Sigmoid colon (tissue), 7 donors: ENCODE measurements at places on chromosomes 6 and 20. TPM values are rescaled to one million over a fixed set of nuclear protein-coding genes. Genes with fewer than 3 reads are reported as not detected.

DNA sequence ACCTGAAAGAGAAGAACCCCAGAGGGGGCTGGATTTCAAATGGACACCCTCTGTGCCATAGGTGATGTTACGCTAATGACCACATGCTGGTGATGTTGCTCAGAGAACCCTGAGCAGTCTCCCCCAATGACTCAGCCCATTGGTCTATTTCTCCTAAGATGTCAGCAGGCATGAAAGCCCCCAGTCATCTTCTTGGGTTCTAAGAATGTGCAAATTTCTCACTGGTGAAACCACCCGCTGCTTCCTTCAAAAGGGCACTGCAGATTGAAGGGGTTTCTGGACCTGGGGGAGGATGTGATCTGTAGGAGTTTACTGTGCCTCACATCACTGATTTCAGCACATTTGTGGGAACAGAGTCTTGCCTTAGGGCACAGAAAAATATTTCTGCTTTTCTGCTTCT, 298.4 kb upstream of the MOCS1 start:
- no peak for DNase-seq

DNA sequence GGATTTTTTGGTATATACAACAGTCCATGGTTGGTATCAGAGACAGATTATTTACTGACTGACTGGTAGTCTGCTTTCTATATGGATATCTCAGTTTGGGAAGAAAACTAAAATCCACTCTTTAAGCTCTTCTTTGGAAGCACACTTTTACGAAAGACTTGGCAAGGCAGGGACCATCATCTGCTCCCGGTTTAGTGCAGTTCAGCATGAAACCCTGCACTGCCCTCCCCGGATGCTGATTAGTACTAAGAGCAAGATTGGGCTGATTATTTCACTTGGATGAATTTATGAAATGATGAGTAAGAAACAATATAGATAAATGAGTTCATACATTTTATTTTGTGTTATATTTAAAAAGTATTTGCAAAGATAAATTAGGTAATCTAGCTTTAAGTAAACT, 56.3 kb downstream of the RGS17 start:
- DNase-seq = no peak

DNA sequence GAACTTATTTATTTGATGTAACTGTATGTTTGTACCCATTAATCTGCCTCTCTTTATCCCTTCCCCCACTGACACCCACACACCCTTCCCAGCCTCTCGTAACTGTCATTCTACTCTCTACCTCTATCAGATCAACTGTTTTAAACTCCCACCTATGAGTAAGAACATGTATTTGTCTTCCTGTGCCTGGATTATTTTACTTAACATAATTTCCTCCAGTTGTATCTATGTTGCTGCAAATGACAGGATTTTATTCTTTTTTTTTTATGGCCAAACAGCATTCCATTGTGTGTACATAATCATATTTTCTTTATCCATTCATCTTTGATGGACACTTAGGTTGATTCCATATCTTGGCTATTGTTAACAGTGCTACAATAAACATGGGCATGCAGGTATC, 49.3 kb downstream of the PHACTR2 start:
- DNase-seq = no peak

GRCh38 chr6:1231941-1232340, 80.0 kb upstream of the FOXQ1 start:
- DNase-seq = no peak

DNA sequence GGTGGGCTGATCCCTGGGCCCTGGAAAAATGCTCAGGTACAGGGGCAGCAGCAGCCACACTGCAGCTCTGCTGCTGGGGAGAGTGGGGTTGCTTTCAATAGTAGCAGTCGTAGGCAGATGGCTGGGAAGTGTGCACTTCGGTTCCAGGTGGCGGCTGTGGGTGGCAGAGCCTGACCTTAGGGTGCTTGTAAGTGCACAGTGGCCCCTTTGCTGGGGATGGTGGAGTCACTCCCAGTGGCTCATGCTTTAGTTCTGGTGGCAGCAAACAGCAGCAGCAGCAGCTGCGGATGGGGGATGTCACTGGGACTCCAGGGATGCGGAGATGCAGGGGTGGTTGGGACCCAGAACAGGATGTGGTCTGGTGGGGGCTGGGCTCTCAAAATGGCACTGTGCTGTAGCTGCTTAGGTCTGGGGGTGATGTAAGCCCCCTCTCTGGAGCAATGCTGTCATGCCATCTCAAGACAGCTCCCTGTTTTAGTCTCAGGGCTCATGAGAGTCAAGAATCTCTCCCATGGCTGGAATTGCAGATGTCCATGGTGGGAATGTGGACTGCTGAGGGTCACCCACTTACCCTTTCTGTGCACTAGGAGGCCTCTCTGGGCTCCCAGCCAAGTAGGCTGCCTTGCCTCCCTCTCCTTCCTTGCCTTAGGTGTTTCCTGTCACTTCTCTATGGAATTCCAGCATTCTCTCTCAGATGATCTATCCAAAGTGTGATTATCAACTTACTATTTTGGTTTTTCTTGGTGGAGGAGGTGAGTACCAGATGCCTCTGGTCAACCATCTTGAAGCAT, 146.7 kb upstream of the SLC22A23 start:
- DNase-seq = no peak

DNA sequence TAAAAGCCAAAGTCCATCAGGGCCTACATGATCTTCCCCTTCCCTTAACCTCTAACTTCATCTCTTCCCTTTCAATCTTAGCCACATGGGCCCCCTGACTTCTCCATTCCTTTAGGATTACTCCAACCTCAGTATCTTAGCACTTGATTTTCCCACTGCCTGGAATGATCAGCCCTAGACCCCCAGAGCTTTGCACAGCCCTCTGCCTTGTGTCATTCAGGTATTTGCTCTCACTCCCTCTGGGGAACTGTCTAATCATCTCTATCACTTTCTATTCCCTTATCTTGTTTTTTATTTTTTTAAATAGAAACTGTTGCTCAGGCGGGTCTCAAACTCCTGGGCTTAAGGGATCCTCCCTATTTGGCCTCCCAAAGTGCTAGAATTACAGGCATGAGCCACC, 13.3 kb upstream of the ZNFX1 start:
- no peak for DNase-seq

POU5F1 gene
- not detected for total RNA-seq

SLC17A9 gene
- 2.5 TPM for total RNA-seq

PKHD1 gene
- under 0.01 TPM for total RNA-seq

GRCh38 chr6:73523434-73524123, 2.7 kb upstream of the EEF1A1 start:
- DNase-seq = peak; percentile 82

PHACTR1 gene
- 2.5 TPM for total RNA-seq

DNA sequence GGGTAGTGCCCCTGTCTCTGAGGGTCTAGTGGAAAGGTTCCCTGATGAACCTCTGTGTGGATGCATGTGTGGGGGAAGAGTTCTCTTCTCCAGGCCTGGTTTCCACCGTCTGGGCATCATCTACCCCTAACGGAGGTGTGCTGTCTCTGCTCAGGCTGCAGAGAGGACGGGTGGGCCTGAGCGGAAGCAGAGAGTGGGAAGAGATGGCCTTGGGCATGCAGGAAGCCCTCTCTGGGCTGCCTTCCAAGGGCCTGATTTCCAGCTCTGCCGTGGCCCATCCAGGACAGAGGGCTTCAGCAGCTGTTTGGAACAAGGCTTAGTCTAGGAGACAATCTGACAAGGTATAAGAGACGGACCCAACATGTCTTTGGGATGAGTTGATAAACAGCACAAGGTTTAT, 220.1 kb upstream of the DTNBP1 start:
- DNase-seq = no peak

DNA sequence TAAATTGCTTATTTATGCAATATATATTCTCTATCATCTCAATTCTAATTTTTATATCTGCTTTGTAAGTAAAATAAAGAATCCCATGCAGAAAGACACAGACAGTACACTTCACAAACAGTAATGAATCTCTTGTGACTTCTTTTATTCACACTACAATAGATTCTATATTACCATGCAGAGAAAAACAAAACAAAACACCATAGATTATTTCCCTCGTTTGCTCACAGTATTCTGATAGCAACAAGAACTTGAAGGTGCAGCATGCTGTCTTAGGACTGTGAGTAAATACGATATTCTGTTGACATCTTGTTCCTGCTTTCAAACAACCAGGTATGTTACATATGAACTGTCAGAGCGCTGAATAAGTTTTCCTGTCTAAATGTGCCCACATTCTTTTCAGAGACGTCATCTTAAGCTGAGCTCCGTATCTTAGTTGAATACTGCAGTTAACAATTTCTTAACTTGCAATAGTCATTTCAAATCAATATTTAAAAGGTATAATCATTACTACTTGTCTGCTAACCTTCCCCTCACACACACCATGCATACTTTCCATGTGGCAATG, 140.1 kb downstream of the BTBD9 start:
- DNase-seq = no peak

TREM1 gene
- 2.8 TPM for total RNA-seq

SLPI gene
- total RNA-seq = 24.6 TPM

DNA sequence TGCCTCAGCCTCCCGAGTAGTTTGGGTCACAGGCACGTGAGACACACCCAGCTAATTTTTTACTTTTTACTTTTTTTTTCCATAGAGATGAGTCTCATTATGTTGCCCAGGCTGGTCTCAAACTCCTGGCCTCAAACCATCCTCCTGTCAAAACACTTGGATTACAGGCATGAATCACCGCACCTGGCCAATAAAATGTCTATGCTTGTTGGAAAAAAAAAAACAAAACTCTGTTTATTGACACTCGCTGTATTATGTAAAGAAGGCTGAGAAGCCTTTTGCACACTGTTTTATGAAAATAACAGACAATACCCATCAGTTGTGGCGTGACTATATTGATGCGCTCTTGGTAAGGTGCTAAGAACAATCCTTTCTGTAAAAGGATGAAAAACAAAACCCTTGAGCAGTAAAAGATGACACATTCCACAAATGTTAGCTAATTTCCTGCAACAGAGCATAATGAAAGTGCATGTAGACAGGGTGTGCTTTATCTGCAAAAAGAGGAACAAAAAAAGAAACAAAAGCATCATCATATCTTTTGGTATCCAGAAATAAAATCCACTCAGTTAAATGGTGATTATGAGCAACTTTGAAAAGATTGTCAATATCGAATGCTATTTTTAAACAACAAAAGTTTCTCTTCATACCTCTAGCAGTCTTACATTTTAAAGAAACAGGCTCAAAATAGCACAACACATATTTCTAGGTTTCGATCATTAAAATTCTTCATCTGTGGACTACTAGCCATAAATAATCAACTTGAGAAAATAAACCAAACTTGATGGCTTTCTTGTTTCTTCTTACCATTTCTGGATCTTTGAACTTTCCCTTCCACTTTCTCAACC, 108.3 kb upstream of the PHACTR1 start:
- DNase-seq = no peak

GRCh38 chr6:137264311-137265075, 45.3 kb upstream of the IFNGR1 start:
- peak; percentile 70 for DNase-seq

GRCh38 chr6:134317471-134318131, at the start of gene SGK1:
SGK1 (minus strand) TSS chr6:134318112; CDS start chr6:134317460, 652 bp downstream.
- DNase-seq = no peak

ZSWIM1 gene
- 6.4 TPM for total RNA-seq

- DNase-seq = no peak
These were observed 14.0 kb upstream of the TOP1 start for GRCh38 chr20:41014561-41015088.

- peak; percentile 96 for DNase-seq
These were observed 359.4 kb downstream of the CD83 start for GRCh38 chr6:14476793-14477531.

DNA sequence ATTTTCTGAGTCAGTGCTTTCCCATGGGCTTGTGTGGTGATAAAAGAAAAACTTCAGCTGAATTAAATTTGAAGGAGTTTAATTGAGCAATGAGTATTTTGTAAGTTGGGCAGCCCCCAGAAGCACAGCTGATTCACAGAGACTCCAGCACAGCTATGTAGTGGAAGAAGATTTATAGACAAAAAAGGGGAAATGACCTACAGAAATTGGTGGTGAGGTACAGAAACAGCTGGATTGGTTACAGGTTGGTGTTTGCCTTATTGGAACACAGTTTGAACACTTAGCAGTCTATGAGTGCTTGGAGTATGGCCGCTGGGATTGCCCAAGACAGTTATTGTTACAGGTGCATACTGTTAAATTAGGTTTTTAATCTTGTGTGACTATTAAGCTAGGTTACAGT, 96.9 kb upstream of the PTPRK start:
- no peak for DNase-seq

GRCh38 chr20:62744741-62745191, 36.1 kb downstream of the NTSR1 start:
- peak; percentile 69 for DNase-seq

GRCh38 chr20:11861479-11861878, 56.2 kb upstream of the BTBD3 start:
- no peak for DNase-seq

DNA sequence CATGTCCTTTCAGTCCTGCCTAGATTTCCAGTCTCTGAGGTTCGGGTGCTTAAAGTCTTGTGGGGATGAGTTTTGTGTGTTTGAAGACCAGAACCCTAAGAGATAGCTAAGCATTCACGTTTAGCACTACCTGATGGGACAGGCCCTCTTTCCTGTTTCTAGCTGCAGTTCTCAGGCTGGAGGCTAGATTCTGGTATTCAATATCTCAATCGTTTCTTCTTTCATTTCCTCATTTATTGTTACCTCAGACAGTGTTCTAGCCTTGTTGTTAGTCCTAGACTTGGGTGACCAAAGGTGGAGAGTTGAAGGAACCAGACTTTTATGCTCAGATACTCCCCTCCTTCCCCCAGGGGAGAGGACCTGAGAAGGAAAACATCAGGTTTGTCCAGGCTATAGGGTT, 16.8 kb downstream of the CEP250 start:
- DNase-seq = no peak

- DNase-seq = no peak
These were observed 23.7 kb downstream of the MOCS3 start for GRCh38 chr20:50982363-50982762.

- DNase-seq = no peak
These were observed 25.0 kb upstream of the TXLNB start for GRCh38 chr6:139316622-139317317.

HLA-C gene
- total RNA-seq = 197 TPM

ZBTB9 gene
- total RNA-seq = 3.6 TPM

DNA sequence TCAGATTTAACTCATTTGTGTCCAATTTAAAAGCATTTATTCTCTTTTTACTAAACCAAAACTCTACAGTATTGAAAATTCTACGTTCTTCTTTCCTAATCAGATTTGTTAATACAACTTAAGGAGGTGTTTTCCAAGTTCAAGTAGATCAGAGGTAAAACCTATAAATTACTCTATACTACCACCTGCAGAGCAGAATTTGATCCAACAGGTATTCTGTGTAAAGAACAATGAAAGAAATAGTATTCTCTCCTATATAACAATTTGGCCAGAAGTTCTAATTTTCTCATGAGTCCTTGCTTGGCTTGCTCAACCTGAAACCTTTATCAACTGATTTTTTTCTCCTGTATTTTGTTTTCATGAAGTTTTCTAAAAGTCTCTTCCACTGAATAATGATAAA, 28.5 kb upstream of the DST start:
- DNase-seq = no peak

SPAG4 gene
- total RNA-seq = 3.6 TPM

GRCh38 chr6:6744551-6744950, 156.0 kb downstream of the LY86 start:
- DNase-seq = no peak
